ENCODE measurements at places on chromosomes 11 and 22. TPM values are rescaled to one million over a fixed set of nuclear protein-coding genes. Genes with fewer than 3 reads are reported as not detected.

Gene SCGB1A1
- total RNA-seq = not detected

Gene CDCA5
- total RNA-seq = 4.3 TPM

Gene ROBO4
- under 0.01 TPM for total RNA-seq

Gene ANKRD49
- total RNA-seq = 16.5 TPM

Gene KDELR3
- 67.5 TPM for total RNA-seq

Gene SLC37A2
- total RNA-seq = 11.4 TPM

Gene SEPTIN3
- under 0.01 TPM for total RNA-seq

Gene OLFML1
- not detected for total RNA-seq

Gene SERPIND1
- not detected for total RNA-seq

Gene MPZL3
- total RNA-seq = 61.1 TPM

Gene FOLH1
- not detected for total RNA-seq

Gene POTEH
- total RNA-seq = not detected

Gene NRIP3
- 2.4 TPM for total RNA-seq

Gene GP1BB
- total RNA-seq = 0.79 TPM

Gene RIC3
- total RNA-seq = 0.39 TPM

Gene VPREB1
- total RNA-seq = not detected

Gene NAALADL1
- total RNA-seq = 14.3 TPM

Gene PANX2
- under 0.01 TPM for total RNA-seq

Gene TMEM134
- total RNA-seq = 27.5 TPM

Gene ASPHD2
- not detected for total RNA-seq

Gene OR52E4
- not detected for total RNA-seq

Gene IL10RA
- not detected for total RNA-seq

Gene OR8A1
- total RNA-seq = not detected

Gene HEPACAM
- total RNA-seq = not detected

Gene HBG2
- total RNA-seq = not detected

Gene LRRC32
- 25.5 TPM for total RNA-seq

Gene APOA4
- total RNA-seq = not detected

Gene UBQLN3
- total RNA-seq = under 0.01 TPM

Gene OPCML
- total RNA-seq = not detected

Gene WNT7B
- not detected for total RNA-seq

Gene ST14
- 0.11 TPM for total RNA-seq

Gene MMP11
- total RNA-seq = 5.9 TPM

Gene OR52W1
- not detected for total RNA-seq

Gene CHRM1
- total RNA-seq = not detected

Gene ALG9
- total RNA-seq = 66.7 TPM

Gene KCNJ4
- total RNA-seq = not detected

Gene DLG2
- 2.7 TPM for total RNA-seq

Gene GAB4
- total RNA-seq = not detected

Gene SNX32
- total RNA-seq = 5.5 TPM

Gene LMO2
- 2.3 TPM for total RNA-seq

Gene C11orf65
- total RNA-seq = 1.6 TPM

Gene NCR3LG1
- 1.4 TPM for total RNA-seq

Gene GSTT2
- total RNA-seq = 0.79 TPM

Gene OR8D1
- not detected for total RNA-seq

Gene C11orf87
- not detected for total RNA-seq

Gene MAPK8IP2
- 0.54 TPM for total RNA-seq

Gene SLC22A12
- total RNA-seq = not detected

Gene TRPC6
- total RNA-seq = not detected

Gene KRTAP5-1
- not detected for total RNA-seq

Gene API5
- 45.5 TPM for total RNA-seq

Gene RTN4RL2
- total RNA-seq = not detected

Gene ZDHHC24
- 10.2 TPM for total RNA-seq

Gene HSD17B12
- 22.8 TPM for total RNA-seq

Gene GPR137
- 20.0 TPM for total RNA-seq

Gene TSPAN18
- not detected for total RNA-seq

Gene OR5A1
- total RNA-seq = not detected

Gene BRSK2
- total RNA-seq = 0.11 TPM

Gene MIAT
- 0.79 TPM for total RNA-seq
